ENCODE measurements at places on chromosomes 1 and 21.

- no peak for DNase-seq
Observed at GRCh38 chr1:83500987-83501591, 497.8 kb downstream of the TTLL7 start.

DNA sequence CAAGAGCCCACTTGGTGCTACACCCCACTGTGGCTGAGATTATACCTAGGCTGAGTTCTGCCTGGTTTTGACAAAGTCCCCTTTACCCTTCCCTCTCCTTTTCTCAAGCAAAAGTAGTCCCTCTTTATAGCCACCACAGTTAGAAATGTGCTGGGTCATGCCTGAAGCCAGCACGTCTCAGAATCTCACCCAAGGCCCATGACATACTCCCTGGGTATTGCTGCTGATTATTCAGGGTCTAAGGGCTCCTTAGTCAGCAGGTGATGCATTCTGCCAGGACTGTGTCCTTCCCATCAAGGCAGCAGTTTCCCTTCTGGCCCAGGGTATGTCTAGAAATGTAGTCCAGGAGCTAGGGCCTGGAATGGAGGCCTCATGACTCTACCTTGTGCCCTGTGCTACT is 67.3 kb upstream of the COX20 start:
- DNase-seq, result no peak

- DNase-seq, result peak; percentile 69
Observed at GRCh38 chr21:42117967-42118780, 47.1 kb downstream of the UMODL1 start.

DNA sequence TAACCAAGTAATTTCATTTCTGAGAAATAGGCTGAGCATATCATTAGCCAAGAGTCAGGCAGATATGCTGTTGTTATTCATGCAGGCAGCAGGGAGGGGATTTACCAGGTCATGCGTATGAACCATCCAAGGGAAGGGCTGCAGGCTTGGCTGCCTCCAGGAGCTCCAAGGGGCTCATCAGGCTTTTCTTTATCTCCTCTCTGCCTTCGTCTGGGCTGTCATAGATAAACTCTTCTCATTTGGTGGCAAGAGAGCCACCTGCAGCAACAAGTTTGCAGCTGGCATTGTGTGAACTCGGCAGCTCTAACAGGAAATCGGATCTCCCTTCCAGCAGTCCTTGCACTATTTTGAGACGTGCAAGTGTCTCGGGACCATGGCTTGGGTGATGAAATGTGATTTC is 7.5 kb downstream of the CCDC27 start:
- DNase-seq, result peak; percentile 79

- DNase-seq, result peak; percentile 66
Observed at GRCh38 chr1:109509176-109510134, at the start of gene AMIGO1. AMIGO1 (minus strand) TSS chr1:109509727; CDS start chr1:109508912, 815 bp downstream.

- DNase-seq, result no peak
Observed at GRCh38 chr21:34185026-34185750, 111.8 kb downstream of the MRPS6 start.

- no peak for DNase-seq
Observed at GRCh38 chr1:59484096-59484495, 187.2 kb downstream of the FGGY start.

DNA sequence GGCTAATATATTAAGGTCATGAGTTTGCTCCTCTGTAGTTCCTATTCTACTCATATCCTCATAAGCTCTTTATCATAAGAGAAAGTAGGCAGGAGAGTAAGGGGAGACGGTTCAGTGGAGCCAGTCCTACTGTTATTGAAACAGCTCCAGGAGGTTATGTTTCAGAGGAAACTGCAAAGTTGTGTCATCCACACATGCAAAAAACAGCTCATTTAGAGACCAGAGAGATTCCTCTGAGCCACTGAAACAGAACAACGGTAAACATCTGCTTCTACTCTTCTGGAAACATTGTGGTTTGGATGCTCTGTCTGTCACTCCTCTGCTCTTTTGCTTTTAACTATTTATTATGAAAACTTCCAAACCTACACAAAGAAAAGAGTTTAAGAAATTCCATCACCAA is 66.3 kb upstream of the PPP2R5A start:
- DNase-seq, result peak; percentile 8

GRCh38 chr1:225549821-225550220 is 103.1 kb downstream of the ENAH start:
- no peak for DNase-seq

DNA sequence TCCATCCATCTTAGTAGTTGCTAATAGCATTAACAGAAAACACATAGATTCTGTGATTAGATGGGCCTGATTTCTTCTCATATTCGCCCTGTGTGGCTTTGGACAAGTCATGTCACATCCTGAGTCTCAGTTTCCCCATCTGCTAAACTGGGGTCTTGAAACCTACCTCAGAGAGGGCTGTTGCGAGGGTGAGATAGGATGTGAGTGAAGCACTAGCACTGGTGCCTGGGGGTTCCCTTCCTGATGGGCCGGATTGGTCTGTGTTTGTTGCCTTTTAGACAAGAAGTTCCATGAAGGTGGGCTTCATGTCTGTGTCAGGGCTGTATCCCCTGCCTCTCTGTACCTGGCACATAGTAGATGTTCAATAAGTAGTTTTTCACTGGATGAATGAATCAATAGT is 3.5 kb upstream of the MAN1C1 start:
- DNase-seq, result no peak

GRCh38 chr21:28604946-28605537 is 387.6 kb downstream of the LTN1 start:
- DNase-seq, result peak; percentile 34

DNA sequence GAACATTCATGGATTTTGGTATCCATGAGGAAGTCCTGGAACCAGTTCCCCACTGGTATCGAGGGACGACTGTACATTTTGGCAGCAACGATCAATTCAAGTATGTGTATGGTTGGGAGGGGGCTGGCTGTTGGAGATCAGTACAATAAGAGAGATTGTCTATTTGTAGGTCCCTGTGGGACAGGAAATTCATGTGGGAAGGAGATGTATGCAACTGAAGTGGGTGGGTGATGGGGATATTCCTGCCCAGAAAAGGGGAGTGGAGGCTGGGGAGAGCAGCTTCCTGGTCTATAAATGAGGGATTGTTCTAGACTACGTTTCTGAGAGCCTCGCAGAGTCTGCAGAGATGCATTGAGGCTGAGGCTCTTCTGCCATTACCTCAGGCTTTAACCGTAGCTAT is 140.2 kb upstream of the MAGI3 start:
- no peak for DNase-seq

DNA sequence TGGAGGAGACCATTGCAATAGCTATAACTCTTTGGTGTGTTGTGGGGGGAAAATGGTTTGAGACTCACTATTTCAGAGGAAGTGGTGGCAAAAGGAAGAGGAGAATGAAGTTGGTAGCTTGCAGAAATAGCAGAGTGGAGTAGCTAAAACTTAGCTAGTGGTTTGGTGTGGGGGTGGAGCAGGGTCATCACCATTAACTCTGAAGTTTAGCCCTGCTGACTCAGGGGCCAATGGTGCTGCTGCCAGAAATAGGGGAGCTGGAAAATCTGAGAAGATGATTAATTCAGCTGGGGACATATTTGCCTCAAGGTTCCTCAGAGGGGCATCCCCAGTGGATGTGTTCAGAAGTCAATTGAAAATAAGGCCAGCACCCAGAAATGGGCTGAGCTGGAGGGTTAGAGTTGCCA is 65.4 kb downstream of the RUNX1 start:
- DNase-seq, result peak; percentile 63

DNA sequence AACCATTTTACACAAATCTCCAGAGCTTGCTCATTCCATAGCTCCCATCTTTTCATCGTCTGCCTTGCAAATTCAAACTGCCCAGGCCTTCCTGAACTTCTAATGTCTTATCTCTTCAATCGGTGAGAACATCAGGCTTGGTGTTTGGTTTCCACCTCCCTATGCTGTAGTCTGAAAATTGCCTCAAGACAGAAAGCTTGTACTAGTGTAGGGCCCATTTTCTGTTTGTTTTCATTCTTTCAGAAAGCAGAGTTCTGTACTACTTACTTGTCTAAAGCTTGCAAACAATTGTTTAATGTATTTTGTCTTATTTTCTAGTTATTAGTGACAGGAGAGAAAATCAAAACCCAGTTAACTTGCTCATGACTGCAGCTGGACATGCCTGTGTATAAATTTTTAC is 16.8 kb downstream of the HOOK1 start:
- no peak for DNase-seq

All from hematopoietic multipotent progenitor cell treated with erythropoietin and hydrocortisone succinate and interleukin-3 and kit ligand, for 4 days (in vitro differentiated cells).